ENCODE measurements at places on chromosomes 7 and 10.

DNA sequence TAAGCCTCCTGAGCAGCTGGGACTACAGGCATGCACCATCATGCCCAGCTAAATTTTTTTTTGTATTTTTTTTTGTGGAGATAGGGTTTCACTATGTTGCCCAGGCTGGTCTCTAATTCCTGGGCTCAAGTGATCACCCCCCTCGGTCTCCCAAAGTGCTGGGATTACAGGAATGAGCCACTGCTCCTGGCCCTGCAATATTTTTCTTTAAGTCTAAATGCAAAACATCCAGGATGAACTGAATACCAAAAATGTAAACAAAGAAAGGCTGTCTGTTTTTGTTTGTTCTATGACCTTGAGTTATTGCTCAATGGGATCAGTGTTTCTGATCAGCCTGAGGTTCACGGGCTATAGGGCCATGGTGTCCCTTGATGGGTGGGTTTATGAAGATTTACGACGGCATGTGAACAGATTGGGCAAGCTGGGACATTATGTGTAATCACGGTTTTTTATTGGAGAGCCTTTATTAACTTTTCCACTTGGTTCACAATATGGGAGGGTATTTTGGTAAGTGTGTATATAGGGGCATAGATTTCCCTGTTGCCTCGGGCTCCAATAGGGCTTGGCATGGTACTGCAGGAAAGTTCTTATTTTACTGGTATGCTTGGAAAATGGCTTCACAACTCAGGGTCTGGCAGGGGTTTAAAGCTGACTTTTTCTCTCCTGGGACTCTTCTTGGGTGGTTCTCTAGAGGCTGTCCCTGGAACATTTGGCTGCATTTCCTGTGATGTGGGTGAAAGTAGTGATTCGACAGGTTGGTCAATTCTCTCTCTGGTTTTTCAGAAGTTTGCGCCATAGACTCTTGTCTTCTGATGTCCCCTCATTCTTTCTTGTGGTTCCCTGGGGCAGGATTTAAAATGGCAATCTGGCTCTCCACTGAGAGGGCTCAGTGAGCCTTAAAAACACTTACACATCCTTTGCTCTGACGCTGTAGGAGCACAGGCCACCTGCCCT, 41.6 kb downstream of the MRPS33 start:
- no peak for DNase-seq

DNA sequence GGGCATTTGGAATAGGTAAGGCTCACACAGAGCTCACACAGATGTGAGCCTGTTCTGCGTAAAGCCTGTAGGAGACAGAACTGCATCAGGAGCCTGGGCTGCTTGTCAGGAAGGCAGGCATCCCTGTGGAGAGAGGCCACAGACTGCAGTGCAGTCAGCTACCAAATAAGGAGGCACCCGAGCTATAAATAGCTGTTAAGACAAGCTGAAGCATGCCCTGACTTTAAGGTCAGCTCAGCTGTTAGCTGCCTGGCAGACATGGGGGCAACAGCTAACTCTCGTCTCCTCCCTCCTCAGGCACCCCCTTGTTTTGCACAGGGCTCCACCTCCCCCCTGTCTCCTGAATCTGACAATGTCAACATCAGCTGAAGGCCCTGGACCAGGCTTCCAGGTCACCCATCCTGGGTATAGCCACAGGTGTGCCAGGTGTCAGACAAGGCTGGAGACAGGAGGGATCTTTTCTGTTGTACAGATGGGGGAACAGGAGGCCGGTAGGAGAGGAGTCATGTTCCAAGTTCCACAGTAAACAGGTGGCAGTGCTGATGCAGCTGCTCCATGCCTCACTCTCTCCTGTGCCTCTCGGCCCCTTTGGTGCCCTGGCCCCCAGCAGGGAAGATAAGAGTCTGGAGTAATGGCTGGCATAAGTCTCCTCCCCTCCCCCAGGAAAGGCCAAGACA, 27.6 kb upstream of the MKRN1 start:
- peak; percentile 96 for DNase-seq

DNA sequence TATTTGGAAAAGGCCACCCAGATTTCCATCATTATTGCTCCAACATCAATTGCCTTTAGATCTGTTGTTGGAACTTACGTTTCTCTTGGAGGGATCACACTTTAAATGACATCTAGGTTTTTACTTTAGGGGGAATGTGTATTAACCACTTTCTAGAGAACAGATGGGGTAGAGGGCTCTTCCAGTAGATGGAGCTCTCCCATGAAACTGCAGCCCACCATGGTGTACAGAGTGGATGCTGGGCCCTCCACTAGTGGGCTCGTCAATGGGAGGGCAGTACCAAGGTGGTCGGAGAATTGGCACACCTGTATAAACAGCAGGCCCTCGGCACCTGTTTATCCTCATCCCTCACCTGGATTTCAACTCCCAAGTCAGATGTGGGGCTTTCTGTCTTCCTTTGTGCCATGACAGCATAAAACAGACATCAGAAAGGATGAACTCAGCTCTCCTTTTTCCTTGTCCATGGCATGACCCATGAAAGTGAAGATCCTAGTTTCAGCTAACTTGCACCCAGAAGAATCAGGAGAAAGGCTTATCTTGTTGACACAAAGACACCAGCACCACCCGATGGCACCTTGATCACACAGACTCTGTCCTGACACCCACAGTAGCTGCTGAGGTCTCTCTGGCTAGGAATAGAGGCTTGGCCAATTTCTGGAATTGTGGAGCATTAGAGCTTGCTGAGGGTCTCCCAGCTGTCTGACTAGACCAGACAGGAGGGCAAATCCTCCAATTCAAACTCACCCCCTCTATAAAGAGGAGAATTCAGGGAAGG, 150.5 kb downstream of the CYP26A1 start:
- no peak for DNase-seq

DNA sequence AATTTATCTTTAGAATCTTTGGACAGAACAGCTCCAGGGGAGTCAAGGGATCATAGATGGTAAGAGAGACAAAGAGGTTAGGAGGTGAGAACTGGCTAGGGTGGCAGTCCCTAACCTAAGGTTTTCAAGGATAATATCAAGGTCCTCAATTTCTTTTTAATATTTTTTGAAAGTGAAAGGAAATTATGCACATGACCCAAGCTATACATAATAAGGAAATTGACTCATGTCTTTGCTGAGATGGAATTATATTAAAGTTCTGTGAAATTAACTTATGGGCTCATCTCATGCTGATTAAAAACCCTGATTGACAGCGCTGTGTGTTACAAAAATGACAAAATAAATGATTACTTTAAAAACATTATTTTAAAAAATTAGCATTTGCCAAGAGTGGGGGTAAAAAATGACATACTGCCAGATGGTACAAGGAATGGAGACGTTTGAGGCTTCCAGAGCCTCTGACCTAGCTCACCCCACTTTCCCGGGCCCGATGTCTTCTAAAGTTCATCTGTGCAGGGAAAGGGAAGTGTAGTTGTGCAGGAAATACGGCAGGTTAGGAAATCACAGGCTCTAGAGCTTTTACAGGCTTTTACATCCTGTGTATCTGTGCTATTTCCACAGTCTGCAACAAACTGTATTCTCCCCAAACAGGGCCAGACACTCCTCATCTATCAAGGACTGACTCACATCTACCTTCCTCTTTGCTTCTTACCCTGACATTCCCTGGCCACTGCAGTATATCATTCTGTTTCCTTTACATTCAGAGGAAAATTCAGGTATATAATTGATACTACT, 185.6 kb upstream of the PRSS58 start:
- no peak for DNase-seq

GRCh38 chr7:150993511-150993910, 2.7 kb downstream of the NOS3 start:
- no peak for DNase-seq

DNA sequence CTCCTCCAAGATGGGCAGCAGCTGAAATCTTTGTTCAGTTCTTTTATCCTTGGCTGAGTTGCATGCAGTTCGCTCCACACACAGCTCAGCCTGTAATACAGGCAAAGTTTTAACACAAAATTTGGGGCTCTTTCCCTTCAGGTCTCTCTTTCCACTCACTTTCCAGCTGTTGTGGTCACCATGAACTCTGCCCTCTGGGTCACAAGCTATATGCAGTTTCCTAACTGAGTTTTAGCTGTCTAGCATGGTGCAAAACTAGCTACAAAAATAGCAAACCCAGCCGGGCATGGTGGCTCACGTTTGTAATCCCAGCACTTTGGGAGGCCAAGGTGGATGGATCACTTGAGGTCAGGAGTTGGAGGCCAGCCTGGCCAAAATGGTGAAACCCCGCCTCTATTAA, 53.2 kb downstream of the ABI1 start:
- DNase-seq = no peak

DNA sequence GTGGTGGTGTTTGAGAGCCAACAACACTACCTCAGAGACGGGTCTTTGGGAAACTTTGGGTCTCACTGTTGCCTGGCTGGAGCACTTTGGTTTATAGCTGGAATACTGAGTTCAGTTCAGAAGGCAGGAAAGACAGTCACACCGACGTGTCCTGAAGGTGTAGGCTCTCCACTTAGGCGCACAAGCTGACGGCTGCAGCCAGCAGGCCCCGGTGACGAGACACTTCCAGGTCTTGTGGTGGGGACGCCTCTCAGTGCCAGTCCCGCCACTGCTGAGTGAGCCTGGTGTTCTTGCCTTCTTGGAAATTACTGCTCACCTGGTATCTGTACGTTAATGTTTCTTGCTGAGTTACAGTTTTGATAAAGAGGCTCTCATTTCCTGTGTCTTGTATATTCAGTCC, 74.0 kb downstream of the WDR37 start:
- DNase-seq = no peak

- no peak for DNase-seq
These were observed 147.8 kb downstream of the CYP26A1 start for GRCh38 chr10:93221521-93221920.

- DNase-seq = no peak
These were observed 5.0 kb upstream of the PDK4 start for GRCh38 chr7:95601316-95601715.

GRCh38 chr7:247636-248035, 42.3 kb upstream of the FOXL3 start:
- DNase-seq = no peak

DNA sequence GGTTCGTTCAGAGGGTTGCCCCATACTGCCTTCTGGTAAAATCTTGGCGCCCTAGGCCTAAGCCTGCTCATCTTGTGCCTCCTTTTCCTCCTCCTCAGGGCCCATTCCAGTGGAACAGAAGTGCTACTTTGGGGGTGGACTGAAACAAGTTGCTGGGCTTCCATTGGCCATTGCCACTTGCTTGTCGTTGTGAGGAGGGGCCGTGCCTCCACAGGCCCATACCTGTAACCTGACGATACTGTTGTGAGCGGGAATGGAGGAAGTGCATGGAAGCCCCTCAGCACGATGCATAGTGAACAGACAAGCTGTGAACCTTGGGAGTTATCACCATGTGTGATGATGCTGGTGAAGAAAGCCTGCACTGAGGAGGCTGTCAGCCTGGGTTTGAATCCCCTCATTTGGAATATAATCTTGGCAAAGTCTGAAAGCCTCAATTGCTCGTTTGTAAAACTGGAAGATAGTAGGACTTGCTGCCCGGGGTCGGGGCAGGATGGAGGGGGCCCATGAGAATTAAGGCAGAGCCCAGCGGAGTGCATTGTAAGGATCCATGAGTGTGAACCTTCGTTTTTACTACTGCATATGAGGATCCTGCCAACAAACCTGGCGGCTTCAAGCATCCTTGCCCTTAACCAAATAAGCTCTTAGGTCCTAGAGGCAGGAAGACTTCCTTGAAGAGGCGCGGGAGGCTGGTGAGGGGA, 671 bp upstream of the PAPSS2 start:
- DNase-seq = no peak

DNA sequence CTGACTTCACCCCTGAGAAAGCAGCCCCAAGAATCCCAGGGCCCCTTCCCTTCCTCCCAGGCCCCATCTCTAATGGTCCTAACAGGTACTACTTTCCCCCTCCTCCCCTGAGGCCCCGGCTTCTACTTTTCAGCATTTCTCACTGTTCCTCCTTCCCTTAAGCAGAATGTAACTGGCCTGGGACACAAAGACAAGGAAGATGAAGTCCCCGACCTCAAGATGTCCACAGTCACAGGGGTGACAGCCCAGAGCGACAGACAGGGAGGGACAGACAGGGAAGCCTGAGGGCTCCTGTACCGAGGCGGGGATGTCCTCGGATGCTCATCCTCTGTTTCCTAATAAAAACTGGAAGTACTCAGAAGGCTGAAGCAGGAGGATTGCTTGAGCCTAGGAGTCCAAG, 11.6 kb downstream of the AOC1 start:
- DNase-seq = no peak

- no peak for DNase-seq
These were observed 137.9 kb upstream of the LYZL1 start for GRCh38 chr10:29151005-29151404.

GRCh38 chr7:113408999-113409398, 290.6 kb upstream of the SMIM30 start:
- DNase-seq = no peak

DNA sequence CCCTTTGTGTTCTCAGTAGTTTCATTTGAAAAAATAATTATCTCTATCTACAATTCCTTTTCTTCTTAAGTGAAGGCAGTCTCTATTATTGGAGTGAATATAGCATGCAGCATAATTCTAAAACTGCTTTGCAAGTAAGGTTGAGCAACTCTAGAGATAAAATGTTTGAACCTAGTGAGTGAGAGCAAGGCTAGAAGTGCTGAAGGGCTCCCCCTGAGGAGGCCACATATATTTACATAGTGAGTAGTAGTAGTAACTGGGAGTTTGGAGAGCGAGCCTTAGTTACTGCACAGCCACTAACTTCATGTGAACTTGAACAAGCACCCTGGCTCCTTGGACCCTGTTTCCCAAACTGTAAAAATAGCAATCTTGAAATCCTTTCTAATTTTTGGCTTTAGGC, 141.5 kb upstream of the DKK1 start:
- DNase-seq = no peak

DNA sequence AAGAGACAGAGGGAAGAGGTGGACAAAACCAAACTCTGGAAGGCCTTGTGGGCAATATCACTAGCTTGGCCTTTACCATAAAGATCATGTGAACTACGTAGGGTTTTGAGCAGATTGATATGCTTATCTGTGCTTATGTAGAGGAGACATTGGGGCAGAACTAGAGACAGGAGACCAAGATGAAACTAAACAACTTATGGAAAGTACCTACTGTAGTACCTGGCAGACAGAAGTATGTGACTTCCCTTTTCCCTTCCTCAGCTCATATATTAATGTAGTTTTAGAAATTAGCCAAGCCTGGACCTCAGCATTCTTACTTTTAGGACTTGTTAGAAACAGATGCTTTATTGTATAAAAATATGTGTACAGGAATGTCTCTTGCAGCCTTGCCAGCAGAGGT, 14.0 kb upstream of the IL6 start:
- DNase-seq = no peak

- DNase-seq = no peak
These were observed 175.4 kb downstream of the MGMT start for GRCh38 chr10:129642427-129642826.

All from COR-L47 (cell line).